H54 (cell line): ENCODE measurements at places on chromosomes 3 and 15.

- no peak for DNase-seq
These were observed 343.2 kb upstream of the ONECUT1 start for GRCh38 chr15:53133255-53133850.

- DNase-seq: no peak
These were observed 81.5 kb downstream of the CHST2 start for GRCh38 chr3:143201045-143201444.

- DNase-seq: no peak
These were observed 509.3 kb upstream of the TGFBR2 start for GRCh38 chr3:30097022-30097650.

- no peak for DNase-seq
These were observed 47.1 kb upstream of the ANKRD28 start for GRCh38 chr3:15844889-15845288.

DNA sequence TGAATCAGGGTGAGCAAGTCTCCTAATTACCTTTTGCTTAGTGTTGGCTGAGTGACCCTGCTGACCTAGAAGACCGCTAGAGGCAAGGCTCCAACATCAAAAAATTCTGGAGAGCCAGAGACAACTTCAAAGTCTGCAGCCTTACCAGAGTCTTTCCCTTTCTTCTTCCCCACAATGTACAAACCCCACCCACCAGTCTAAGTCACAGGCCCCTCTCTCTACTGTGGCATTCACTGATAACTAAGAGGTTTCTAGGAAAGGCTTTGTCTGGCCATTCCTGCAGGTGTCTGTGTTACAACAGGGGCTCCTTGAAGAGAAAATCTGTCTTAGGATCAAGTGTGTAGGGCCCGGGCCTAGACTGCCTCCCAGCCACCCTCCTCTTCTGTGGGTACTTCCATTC, 525 bp downstream of the MYH15 start:
- no peak for DNase-seq

DNA sequence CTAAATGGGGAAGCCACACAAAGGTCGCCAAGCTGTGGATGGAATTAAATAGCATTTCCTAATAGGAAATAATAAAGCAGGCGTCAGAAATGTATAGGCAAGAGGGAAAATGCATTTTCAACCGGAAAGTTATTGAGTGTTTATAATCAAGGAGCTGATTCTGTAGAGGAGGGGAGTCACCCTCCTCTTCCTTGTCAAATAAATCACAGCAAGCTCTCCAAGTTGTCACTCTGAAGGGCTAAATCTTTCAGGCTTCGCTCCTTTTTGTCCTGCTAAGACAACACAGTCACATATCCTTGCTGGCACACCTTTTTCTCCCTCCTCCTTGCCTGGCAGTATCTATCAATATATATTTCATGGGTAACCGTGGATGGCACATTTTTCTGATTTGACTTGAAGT, 338.4 kb downstream of the SATB1 start:
- no peak for DNase-seq

DNA sequence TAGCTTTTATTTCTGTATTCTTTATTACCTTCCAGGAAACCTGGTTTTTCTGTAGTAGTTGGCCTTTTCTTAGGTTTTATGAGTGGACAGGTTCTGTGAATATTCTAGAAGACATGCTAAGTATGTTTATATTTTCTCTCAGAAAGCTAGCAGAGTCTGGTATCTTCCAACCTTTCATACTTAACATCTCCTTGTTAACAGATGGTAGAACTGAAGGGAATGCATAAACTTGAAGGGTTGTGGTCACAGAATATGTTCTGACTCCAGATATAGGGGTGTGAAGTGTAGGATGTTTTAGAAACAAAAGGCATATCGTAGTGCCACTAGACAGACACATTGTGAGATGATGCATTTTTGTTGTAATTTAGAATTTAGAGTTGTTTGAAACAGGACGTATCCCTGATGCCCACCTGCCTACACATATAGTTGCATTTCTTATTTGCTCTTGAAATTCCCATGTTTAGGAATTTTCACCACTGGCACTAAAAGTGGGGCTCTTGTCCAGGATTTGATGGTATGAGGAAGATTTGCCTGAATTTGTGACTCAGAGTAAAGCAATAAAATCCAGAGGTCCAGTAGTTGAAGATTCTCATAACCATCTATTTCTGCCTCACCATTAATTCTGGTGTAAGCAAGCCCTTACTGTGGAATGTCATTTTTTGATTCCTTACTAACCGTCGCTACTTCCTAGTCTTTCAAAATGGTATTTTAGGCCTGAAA, 274.5 kb downstream of the FEZF2 start:
- DNase-seq: no peak

DNA sequence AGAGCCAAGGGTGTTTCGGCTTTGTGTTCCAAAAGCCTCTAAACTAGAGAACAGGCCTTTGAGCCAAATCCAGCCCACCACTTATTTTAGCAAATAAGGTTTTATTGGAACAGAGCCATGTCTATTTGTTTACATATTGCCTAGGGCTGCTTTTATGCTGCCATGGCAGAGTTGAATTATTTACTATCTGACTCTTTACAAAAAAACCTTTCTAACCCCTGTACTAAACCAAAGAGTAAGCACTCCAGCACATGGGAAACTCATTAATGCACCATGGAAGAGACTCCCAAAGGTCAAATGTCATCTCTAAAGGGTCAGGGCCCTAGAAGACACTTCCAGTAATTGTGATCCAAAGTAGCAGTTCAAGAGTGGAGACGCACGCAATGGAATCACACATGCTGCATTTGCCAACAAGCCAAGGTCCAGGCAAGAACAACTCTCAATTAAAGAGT, 22.3 kb downstream of the OSBPL10 start:
- DNase-seq: no peak

GRCh38 chr3:180402471-180403073, 199.4 kb upstream of the TTC14 start:
- DNase-seq: no peak

DNA sequence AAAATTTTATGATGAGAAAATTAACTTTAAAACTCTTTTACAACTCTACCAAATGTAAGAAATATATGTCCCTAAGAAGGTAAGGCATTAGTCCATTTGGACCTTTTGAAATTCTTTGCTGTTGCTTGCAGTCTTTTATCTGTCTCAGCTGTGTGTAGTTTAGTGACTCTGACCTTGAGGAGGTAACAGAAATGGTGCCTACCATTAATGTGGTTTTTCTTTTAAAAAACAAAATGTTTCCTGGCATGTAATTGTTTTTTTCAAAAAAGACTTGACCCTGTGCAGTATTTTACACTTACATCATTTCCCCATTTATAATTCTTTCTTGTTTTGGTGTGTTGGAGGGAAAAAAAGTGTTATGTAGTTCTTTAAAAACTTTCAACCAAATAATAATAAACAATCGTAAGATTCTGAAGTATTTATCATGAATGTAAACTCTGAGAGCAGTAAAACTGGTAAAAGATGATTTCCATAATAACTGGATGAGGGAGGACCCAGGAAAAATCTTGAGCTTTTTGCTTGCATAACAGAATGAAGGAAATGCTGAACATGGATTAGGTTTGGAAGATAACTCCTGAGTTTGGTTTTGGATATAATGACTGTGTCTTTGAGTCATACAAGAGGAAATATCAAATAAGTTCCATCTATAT, 225.1 kb downstream of the CHST2 start:
- DNase-seq: no peak

GRCh38 chr3:72448375-72448823, 399.8 kb downstream of the SHQ1 start:
- no peak for DNase-seq

- no peak for DNase-seq
These were observed 85.3 kb upstream of the SLC6A1 start for GRCh38 chr3:10907262-10907661.

- DNase-seq: no peak
These were observed 32.8 kb upstream of the TOPBP1 start for GRCh38 chr3:133694288-133695268.
